ENCODE measurements at places on chromosomes 1 and 21. TPM values are rescaled to one million over a fixed set of nuclear protein-coding genes. Genes with fewer than 3 reads are reported as not detected.

The GNAT2 gene
- not detected for total RNA-seq

The UBL4B gene
- not detected for total RNA-seq

The TTC13 gene
- 173 TPM for total RNA-seq

The MSTO1 gene
- total RNA-seq = not detected

The HAO2 gene
- not detected for total RNA-seq

The CCDC28B gene
- 4.0 TPM for total RNA-seq

The HES2 gene
- 38.8 TPM for total RNA-seq

The TTC22 gene
- 109 TPM for total RNA-seq

The E2F2 gene
- 11.6 TPM for total RNA-seq

The BCAN gene
- total RNA-seq = not detected

The PERM1 gene
- not detected for total RNA-seq

The SHE gene
- 5.2 TPM for total RNA-seq

The TBX15 gene
- not detected for total RNA-seq

The LCK gene
- total RNA-seq = 4.5 TPM

The SHISA4 gene
- total RNA-seq = 4.4 TPM

The OR2T2 gene
- total RNA-seq = not detected

The C2CD2 gene
- 15.7 TPM for total RNA-seq

The OR2AK2 gene
- total RNA-seq = not detected

The UBE2Q1 gene
- 24.3 TPM for total RNA-seq

The ST6GALNAC3 gene
- total RNA-seq = 1.9 TPM

The TAS1R1 gene
- not detected for total RNA-seq

The VSIG8 gene
- not detected for total RNA-seq

The NR5A2 gene
- total RNA-seq = 92.6 TPM

Measured in transverse colon (tissue), 4 donors.